Activated CD4-positive, alpha-beta T cell treated with anti-CD3 and anti-CD28 coated beads, Interleukin-2, Interleukin-4, amounts not matched to agents 100 ng/mL and 50 ng/mL, durations not matched to agents 16 hours and 8 hours (primary cell): ENCODE measurements at places on chromosomes 6 and 20.

- no peak for DNase-seq
These were observed 77.4 kb upstream of the HDDC2 start for GRCh38 chr6:125379174-125379573.

GRCh38 chr6:139544701-139545057, 170.2 kb upstream of the CITED2 start:
- DNase-seq, result no peak

DNA sequence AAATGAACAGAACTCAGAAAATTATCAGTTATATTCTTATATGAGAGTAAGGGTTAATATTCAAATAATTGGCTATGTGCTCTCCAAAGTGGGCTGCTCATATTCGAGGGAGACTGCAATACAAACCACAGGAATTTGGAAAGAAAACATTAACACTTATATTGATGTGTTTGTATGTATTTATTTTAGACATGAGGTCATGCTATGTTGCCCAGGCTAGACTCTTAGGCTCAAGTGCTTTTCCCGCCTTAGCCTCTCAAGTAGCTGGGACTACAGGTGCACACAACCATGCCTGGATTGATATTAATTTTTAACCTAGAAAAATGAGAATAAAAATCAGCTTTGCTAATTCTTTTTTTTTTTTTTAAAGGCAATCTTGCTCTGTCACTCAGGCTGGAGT, 35.0 kb downstream of the BTBD9 start:
- DNase-seq, result no peak

DNA sequence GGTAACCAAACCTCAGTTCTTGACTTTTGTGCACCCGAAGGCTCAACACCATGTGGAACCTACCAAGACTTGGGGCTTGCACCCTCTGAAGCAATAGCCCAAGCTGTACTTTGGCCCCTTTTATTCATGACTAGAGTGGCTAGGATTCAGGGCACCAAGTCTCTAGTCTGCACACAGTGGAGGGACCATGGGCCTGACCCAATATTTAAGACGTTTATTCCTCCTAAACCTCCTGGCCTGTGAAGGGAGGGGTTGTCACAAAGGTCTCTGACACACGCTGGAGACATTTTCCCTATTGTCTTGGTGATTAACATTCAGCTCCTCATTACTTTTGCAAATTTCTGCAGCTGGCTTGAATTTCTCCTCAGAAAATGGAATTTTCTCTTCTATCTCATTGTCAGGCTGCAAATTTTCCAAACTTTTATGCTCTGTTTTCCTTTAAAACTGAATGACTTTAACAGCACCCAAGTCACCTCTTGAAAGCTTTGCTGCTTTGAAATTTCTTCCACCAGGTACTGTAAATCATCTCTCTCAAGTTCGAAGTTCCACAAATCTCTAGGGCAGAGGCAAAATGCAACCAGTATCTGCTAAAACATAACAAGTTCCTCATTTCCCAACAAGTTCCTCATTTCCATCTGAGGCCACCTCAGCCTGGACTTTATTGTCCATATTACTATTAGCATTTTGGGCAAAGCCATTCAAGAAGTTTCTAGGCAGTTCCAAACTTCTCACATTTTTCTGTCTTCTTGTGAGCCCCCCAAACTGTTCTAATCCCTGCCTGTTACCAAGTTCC, 481.4 kb upstream of the BTBD3 start:
- no peak for DNase-seq

- DNase-seq, result peak; percentile 75
These were observed 10.1 kb downstream of the HFE start for GRCh38 chr6:26097268-26097875.

DNA sequence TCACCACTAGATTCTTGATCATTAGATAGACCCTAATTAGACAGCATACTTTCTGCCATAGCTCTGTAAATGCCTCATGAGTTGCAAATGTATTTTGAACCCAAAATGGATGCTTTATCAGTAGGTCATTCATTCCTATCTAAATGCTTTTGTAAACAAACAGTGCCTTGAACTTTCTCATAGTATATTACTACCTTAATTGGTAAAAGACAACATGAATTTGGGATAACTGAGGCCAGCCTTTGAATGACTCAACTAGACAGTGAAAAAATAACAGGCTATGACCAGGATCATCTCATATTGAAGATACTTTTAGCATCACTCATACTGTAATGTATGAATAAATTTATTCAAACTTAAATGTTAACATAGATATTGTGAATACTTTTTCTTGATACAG, 37.0 kb upstream of the PRL start:
- DNase-seq, result no peak

GRCh38 chr20:1927217-1927616, 32.0 kb downstream of the SIRPA start:
- DNase-seq, result no peak

- DNase-seq, result no peak
These were observed 200.9 kb upstream of the EYA4 start for GRCh38 chr6:133040094-133040802.

DNA sequence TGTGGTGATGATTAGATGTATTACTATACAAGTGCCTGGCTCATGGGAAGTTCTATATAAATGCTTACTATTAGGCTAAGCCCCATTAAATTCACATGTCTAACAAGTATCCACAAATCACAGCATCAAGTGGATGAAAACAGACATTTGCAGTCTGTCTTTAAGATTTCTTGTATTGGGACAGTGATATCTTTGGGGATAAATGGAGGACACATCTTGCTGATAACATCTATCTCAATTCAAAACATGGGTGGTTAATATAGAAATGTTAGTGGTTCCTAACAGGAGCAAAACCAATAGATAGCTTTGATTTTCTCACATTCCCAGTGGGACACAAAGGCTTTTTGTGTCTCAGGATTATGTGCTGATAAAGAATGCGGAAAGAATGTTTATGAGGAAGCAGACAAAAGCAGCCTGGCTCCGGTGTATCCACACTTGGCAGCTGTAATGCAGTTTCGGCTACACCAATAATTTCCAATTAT, 29.3 kb downstream of the PTPRK start:
- no peak for DNase-seq

GRCh38 chr20:38133680-38134426, 31.2 kb downstream of the TGM2 start:
- no peak for DNase-seq

GRCh38 chr6:129801909-129802308, 59.2 kb downstream of the TMEM244 start:
- no peak for DNase-seq

DNA sequence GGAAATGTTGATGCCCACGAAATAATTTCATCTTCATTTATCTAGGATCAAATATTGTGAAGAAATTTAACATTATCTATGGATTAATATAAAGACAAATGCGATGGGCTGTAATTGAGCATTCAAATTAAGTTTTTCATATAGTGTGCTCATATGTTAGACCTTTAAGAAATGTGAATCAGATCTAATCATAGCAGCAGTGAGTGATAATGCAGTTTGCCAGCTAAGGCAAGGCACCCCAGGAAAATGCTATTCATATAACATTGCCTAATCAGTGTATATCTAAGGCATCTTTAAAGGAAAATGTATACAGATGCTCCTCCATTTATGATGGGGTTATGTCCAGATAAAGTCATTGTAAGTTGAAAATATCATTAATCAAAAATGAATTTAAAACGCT, 135.2 kb downstream of the KCNQ5 start:
- DNase-seq, result no peak

DNA sequence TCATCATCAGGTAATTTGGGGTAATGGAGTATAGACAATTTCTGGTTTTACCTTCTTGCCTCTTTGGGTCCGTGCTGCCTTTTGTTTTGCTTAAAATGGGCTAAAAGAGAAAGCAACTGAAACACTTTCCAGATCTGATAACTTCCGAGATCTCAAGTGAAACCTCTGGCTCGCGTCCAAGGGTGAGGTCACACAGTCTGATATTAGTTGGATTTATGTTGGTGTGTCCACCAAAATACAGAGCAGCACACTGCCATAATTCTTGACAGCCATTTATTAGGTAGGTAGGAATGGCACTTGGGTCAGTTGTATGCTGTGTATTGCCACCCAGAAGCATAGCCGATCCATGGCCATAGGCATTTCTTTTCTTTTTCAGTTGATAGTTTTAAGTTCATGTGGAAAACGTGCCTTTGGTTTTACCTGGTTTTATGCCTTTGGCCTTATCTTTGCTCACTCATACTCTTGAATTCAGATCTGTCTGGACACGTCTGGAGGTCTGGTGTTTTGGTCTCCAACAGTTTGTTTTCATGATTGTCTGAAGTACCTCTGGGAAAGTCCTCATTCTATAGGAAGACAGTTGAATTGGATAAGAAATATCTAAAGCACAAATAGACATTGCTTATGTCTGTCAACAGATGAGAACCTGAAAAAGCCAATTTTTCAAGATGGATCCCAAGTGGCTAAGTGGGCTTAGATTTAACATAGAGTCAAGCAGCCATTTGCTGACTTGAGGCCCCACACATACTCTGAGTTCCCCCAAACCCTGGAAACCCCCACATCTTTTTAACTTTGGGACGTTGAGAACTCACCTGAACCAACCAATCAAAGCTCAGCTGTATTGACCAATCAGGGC, 320.8 kb downstream of the SOX4 start:
- DNase-seq, result no peak

- DNase-seq, result no peak
These were observed 20.6 kb downstream of the ADRM1 start for GRCh38 chr20:62323146-62323979.

- DNase-seq, result no peak
These were observed 116.4 kb downstream of the AKAP7 start for GRCh38 chr6:131251590-131252199.

- DNase-seq, result no peak
These were observed 1.1 kb upstream of the ZBTB24 start for GRCh38 chr6:109484122-109484521.

- DNase-seq, result peak; percentile 3
These were observed 23.8 kb upstream of the POLR1H start for GRCh38 chr6:30037182-30037788.

DNA sequence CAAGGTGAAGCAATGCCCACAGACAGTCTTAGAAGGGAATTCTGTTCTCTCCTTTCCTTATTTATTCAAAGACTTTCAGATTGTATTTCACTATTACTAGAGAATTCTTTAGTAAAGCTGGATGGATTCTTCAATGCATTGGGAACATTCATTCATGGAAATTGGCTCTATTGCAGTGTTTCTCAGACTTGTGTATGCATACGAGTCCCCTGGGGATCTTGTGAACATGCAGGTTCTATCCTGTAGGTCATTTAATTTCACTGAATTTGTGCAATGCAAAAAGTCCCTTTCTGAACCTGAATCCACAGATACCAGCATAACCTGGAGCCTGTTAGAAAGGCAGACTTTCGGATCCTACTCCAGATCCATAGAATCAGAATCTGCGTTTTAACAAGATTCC, 160.9 kb upstream of the AHI1 start:
- no peak for DNase-seq

DNA sequence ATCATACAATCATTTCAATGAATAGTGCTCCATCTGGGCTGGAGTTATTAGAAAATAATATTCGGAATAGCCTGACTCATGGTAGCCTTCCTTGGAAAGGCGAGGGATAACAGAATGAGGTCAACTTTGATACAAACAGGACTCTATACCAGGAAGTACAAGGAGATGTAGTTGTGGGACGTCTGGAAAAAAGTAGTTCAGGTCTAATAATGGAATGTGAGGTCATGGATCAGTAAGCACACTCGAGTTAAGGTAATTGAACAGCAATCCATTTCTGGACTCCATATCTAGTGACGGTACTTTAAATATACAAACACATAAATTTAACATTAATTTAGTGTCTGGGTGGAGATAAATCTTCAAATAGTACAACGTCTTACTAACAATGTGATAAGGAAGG, 1204.0 kb upstream of the ADGRB3 start:
- DNase-seq, result no peak

GRCh38 chr20:51134405-51134804, 111.5 kb upstream of the KCNG1 start:
- no peak for DNase-seq

DNA sequence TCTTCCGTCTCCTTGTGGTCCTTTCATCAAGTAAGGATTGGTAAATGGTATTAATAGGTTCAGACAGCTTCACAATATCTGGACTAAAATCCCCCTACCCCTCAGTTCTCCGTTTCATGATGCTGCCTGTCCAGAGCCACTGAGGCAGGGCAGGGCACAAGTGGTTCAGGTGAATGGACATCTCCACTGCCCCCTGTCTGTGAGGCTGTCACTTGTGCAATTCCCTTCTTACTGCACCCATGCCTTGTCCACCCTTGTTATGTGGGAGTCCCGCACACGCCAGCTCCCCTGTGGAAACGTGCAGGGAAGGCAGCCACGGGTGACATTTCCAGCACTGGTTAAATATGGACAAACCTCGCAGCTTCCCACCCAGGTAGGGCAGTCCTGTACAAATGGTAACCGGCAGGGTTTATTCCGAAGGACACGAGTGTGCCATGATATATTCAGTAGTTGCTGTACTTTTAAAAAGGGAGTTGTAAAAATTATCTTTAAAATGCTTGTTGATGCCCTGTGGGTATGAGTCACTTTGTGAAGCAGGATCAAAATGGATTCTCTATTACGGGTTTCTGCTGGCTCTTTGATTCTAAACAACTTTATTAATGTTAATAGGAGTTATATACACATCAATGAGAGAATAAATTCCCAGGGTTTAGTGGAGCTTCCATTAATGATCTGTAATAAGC, 73.5 kb downstream of the FYN start:
- no peak for DNase-seq

- no peak for DNase-seq
These were observed 6.1 kb downstream of the CST5 start for GRCh38 chr20:23873370-23874015.

- DNase-seq, result no peak
These were observed 164.2 kb upstream of the SUPT3H start for GRCh38 chr6:45541934-45542333.

- DNase-seq, result no peak
These were observed 13.1 kb upstream of the POPDC3 start for GRCh38 chr6:105192707-105193465.

DNA sequence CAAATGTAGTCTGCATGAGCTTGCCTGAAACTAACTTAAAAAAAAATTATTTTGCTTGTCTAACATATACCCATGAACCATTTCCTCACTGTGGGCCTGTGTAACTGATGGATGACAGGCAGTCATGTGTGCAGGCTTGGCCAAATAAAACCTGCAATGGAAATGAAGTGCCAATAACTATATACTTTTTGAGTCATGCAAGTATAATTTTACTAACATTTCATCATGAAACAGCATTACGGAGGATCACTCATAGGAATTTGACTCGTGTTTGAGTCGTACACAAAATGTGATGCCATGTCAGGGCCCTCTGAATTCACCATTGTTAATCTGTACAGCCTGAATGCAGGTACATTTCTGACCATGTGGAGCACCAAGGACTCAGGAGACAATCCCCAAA, 46.6 kb downstream of the HDDC2 start:
- DNase-seq, result no peak

DNA sequence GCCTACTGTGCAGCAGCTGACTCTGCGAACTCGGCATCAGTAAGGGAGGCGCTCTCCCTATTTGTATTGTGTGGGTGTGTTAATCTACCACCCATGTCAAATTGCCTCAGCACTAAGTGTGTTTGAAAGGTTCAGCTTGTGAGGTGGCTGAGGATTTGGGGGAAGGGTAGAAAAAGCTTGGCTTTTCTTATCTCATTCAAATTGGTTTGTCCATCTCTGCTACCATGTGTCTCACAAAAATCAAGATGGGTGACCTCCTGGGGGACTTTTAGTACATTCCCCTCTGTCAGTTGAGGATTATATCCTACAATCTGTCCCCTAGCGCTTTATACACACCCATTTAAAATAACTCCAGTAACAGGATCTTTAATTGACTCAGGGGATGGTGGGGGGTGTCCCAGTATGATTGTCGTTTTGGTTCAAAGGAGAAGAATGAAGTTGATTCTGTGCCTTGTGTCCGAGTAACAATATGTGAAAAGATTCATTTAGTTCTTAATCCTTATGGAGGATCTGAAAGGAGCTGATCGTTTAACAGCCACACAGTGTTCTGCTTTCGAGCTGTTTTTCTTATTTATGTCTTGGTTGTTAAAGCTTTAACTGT, 609.6 kb downstream of the PKHD1 start:
- DNase-seq, result no peak
